CD4-positive, alpha-beta T cell treated with Interleukin-17A for 4 hours (primary cell): ENCODE measurements at places on chromosomes 5 and 9.

GRCh38 chr5:92956886-92957285 is 624.1 kb downstream of the NR2F1-AS1 start:
- DNase-seq: no peak

GRCh38 chr9:115808108-115808507 is 345.5 kb upstream of the PAPPA start:
- no peak for DNase-seq

DNA sequence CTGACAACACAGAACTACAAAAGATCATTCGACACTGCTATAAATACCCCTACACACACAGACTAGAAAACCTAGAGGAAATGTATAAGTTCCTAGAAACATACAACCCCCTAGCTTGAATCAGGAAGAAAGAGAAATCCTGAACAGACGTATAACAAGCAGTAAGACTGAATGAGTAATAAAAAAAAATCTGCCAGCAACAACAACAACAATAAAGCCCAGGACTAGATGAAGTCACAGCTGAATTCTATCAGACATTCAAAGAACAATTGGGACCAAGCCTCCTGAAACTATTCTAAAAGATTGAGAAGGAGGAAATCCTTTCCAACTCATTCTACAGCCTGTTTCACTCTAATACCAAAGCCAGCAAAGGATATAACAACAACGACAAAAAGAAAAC is 68.2 kb upstream of the SLIT3 start:
- no peak for DNase-seq

- DNase-seq: no peak
These were observed 424.0 kb upstream of the RGMB start for GRCh38 chr5:98349251-98349989.

- no peak for DNase-seq
These were observed 4.6 kb downstream of the ARAP3 start for GRCh38 chr5:141677415-141677814.

DNA sequence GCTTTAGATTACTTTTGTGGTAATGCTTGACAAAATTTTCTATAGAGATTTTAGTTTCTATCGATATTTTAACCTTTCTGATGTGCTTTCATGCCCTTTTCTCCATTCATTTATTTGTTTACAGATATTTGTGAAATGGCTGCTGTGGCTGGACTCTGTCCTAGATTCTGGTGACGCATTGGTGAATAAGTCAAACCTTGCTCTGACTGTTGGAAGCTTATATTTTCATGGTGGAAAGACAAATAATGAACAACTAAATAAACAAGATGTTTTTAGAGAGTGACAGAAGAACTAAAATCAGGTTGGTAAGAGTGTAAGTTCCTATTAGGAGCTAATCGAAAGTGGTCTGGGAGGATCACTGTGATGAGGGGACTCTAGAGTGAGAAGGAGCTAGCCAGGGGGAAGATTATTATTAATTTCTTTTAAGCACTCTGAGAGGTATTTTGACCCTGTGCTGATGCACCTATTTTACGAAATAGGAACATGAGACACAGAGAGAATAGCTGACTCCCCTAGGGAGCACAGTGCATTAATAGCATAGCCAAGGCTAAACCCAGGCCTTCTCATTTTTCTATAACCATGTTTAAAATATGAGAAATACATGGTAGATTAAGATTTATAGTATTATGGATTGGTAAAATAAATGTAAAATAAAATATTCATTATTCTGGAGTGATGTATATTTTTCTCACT is 411.9 kb upstream of the ARRDC3 start:
- no peak for DNase-seq

DNA sequence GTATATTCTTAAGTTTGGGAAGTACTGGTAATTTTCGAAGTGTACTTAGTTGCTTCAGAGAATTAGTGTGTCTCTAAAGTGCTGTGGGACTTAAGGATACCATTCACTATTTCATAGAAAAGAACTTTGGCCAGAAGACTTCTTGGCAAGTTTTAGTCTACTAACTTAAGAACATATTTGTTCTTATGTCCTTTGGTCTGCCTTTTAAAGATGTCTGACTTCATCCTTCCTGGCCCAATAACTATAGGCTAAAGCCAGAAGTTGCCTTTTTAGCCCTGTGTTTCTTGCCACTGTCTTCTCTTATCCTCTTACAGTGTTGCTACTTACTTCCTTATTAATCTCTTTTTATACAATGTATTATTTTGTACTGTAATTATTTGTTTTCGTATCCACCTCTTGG is 6.3 kb downstream of the RBM27 start:
- DNase-seq: no peak

DNA sequence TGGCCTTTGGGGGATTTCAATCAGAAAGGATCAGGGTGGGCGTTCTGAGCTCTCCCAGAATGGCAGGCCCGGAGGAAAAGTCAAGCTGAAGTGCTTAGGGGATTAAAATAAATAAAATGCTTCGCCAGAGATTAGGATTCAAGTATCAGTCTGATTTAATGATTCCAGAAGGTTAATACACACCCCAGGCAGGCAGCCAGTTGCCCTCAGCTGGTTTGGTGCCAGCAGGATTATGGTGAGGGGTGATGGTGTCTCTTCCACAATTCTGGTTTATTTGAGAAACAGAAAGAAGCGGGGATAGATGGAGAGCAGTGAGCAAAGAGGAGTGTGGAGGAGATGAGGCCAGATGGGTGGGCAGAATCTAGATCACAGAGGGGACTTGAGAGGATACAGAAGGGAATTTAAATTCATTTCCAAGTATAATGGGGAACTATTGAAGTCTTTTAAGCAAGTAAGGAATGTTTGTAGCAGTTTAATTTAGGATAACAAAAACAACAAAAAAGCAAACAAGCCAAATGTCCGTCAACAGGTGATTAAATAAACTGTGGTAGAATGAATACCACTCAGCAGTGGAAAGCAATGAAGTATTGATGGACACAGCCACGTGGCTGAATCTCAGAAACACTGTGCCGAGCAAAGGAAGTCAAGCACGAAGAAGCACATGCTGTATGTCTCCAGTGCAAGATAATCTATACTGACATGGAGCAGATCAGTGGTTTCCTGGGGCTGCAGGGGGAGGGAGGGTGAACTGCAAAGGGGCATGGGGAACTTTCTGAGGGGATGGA is 297.7 kb downstream of the MSX2 start:
- DNase-seq: no peak

- peak; percentile 62 for DNase-seq
These were observed 44.6 kb upstream of the TMC1 start for GRCh38 chr9:72476617-72477437.

- no peak for DNase-seq
These were observed 939.7 kb downstream of the NR2F1-AS1 start for GRCh38 chr5:92641031-92641962.
